ENCODE measurements at places on chromosomes 5 and 9.

GRCh38 chr9:93669116-93669957 is 93.0 kb downstream of the PHF2 start:
- DNase-seq, result no peak

DNA sequence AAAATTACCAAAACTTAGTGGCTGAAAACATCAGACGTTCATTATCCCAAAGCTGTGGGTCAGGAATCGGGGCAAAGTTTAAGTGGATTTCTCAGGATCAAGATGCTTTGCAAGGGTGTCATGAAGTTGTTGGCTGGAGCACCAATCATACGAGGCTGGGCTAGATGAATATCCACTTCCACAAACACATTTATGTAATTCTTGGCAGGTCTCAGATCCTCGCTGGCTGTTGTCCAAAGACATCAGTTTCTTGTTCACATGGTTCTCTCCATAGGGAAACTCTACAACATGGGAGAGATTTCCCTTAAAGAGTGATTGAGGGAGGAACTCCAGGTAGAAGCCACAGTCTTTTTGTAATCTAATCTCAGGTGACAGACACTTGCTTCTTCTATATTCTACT is 20.2 kb upstream of the CCDC192 start:
- DNase-seq, result no peak

DNA sequence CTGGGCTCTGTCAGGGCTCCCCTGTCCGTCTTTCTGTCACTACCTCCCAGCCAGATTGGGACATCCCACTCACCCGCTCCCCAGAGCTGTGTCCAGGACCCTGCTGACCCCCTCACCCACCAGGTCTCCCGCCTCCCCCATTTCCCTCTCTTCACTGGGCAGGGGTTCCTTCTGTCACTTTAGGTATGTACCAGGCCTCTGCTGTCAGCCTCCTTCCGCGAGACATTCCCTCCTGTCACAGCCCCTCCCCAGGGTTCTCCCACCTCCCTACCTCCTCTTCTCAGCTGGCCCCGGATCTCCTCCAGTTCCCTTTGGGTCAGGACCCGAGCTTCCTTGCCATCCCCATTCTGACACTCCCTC is 488 bp downstream of the POLR1E start:
- DNase-seq, result no peak

GRCh38 chr5:159792180-159792579 is 124.1 kb upstream of the ADRA1B start:
- no peak for DNase-seq

GRCh38 chr9:137112564-137113384 is 1.8 kb downstream of the DPP7 start:
- DNase-seq, result no peak

DNA sequence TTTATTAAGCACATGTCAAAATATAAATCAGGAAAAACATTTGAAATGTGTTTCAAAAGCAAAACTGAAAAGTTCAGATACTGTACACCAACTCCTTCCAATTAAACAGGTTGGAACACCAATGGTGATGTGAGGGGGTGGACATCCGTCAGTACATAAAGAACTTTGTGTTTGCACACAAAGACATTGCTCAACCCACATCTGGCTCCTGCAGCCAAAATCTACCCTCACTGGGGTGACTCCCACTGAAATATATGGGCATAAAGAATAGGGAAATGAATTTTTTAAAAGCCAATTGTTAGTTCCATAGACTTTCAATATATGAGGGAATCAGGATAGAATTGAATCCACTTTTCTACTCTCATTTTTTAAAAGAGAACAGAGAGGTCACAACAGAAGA is 63.9 kb downstream of the MEGF9 start:
- DNase-seq, result no peak

- no peak for DNase-seq
Measured at GRCh38 chr5:111234125-111234524, 9.9 kb downstream of the CAMK4 start.

DNA sequence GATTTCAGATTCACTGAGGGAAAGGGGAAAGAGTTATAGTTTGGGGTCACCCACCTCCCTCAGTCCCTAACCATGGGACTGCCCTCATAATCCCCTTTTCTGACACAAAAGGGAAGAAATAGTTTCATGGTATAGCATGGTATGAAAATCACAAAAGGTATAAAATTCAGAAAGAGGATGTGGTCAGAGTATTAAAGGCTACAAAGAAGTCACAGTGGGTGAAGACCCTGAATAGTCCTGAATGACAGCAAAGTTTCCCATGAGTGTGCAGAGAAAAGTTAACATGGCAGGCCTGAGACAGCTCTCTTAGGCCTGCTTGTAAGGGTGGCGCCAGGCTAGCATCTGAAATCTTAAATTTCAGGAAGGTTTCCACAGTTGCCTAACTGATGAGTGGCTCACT is 290.6 kb upstream of the ZNF608 start:
- no peak for DNase-seq

- no peak for DNase-seq
Measured at GRCh38 chr9:14822666-14823065, 87.6 kb downstream of the FREM1 start.

DNA sequence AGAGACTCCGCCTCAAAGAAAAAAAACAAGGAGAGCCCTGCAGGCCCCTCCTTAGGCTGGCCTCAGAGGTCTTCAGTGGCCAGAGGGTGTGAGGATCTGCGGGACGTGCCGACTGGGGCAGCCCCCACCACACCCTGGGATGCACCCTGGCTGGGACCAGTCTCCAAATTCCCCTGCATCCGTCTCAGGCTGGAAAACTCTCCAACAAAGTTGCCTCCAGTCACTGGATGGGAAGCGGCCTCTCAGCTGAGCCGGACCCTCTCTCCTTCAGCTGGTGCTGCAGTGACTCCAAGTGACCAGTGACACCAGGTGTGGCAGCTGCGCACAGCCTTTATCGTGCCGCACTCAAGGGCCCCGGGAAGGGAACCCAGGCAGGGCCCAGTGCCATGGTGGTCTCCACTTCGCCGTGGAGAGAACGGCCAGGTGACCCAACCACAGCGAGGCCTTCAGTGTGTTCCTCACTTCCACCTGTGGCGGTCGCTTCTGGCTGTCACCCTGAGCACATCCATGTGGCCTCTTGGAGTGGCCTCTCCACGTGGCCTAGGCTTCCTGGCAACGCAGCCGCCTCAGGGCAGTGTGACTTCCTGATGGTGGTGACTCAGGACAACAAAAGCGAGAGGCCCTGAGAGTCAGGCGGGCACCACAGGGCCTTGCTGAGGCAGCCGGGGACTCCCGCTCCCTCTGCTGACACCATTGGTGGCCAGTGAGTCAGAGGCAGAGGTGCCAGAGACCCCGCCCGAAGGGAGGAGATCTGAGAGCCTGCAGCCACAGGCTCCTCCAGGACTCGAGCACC is 19.3 kb upstream of the CAMSAP1 start:
- no peak for DNase-seq

DNA sequence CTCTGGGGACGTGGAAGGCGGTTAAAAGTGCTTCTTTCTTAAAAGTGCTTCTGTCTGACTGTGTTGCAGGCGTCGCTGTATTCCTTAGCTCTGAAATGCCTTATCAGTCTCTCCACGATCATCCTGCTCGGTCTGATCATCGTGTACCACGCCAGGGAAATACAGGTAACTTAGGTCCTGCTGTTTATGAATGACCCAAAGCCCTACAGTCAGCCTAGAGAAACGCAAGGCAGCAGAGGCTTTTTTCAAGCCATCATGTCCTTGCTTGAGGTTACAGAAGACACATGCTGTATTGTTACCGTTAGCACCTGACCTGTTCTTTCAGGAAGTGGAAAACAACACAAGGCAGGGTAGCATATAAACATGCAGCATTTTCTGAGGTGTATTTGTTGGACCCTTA is 2.0 kb downstream of the KCNN2 start:
- no peak for DNase-seq

DNA sequence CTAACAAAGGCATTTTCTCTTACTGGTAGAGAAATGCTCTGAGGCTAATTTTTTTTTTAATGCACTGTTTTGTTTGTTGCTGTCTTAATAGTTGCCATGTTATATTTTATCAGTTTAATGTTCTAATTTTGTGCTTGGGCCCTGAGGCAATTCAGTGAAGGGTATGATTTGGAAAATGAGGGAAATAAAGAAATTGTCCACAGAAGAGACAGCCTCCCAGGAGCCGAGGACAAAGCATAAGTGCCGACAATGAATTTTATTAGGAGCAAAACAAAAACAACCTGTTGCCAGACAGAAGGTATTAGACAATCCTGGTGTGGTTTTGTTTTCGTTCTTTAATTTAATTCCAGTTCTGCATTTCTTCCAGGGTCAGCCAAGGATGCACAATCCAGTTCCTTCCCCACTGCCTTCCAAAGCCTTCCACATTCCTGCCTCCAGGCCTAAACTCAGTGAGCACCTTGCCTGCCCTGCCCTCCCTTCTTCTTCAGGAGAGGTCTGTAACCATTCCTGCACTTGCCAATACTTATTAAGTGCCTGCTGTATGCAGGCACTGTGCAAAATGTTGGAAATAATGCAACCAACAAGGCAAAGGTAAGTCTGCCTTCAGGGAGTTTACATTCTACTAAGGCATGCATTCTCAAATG is 4.3 kb upstream of the TCOF1 start:
- no peak for DNase-seq

DNA sequence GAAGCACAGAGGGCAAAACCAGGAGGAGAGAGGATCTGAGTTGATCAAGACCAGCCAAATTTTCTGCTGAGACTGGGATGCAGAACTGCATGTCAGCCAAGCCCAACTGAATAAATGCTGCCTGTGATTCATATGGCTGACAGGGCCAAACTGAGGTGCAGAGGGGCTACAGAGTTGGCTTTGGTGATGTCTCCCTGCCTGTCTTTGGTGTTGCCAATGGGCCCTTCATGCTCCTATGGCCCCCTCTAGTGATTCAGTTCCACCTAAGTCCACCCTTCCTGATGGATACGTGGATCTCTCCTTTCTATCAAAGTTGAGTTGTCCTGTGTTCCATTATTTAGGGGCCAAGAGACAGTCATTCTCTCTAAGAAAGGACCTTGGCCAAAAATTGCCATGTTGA is 163.6 kb upstream of the TLE4 start:
- no peak for DNase-seq

DNA sequence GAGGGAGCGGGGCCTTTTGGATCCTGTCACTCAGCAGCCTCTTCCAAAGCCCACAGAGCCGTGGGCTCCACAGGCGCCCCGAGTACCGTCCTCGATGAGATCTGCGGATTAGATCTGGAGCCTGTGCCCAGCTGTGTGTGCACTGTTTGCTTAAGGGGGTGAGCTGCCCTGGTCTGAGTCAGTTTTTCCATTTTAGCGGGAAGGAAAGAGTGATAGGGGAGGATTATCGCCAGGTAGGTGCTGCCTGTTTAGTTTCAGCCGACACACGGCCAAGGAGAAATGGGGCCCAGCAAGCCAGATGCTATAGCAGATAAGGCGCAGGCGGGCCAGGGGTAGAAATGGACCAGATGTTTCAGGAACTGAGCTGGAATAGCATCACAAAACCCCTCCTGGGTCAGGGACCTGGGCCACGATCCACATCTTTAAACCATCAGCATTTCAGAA is 18.1 kb downstream of the COL5A1 start:
- DNase-seq, result no peak

DNA sequence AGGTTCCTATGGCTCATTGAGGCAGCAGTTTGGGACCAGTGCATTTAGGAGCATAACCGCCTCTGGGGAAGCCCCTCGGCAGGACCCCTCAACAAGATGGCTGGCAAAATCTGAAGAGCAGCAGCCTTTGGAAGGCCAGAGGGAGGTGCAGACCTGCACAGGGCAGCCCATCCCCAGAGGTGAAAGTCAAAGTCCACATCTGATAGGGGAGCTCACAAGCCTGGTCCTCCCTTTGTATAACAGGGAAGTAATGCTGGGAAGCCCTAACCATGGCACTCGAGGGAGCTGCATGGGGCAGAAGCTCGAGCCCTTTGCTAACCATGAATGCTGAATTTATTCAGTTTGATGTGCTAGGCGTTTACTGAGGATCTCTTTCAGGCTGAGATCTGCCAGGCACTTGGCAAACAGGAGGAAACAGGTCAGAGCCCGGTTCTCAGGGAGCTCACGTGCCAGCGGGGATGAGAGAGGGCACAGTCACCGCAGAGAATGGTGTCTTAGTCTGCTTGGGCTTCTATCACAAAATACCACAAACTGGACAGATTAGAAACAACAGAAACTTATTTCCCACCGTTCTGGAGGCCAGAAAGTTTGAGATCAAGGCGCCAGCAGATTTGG is 114.1 kb downstream of the GABBR2 start:
- no peak for DNase-seq

GRCh38 chr9:69573651-69574050 is 98.5 kb downstream of the APBA1 start:
- no peak for DNase-seq

DNA sequence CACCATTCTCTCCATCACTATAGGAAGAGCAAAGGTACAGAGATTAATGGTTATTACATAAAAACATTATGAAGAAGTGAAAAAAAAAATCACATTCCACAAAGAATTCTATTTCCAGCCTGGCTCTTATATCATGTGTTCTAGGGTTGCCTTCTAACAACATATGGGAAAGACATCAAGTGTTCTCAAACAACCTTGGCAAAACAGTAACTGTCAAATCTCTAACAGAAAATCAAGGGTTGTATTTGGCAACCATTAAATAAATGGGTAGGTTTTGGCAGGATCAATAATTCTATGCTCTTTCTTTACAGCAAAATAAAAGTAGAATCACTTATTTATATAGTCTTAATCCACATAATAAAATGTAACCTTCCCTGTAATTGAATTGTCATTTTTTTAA is 728.9 kb downstream of the MAT2B start:
- DNase-seq, result no peak

- DNase-seq, result no peak
Measured at GRCh38 chr5:53343187-53343586, 137.2 kb upstream of the FST start.

DNA sequence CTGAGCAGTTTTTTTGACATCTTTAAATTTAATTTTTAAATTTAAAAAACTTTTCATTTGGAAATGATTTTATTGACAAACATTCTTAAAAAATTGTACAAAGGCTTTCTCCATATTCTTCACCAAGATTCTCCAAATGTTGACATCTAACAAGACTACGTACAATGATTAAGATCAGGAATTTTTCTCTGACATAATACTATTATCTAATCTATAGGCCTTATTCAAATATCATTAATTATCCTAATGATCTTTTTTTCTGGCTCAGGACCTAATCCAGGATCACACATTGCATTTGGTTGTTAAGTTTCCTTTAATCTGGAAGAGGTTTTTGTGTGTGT is 106.1 kb upstream of the OSMR start:
- no peak for DNase-seq

GRCh38 chr5:174293481-174293880 is 248.0 kb downstream of the NSG2 start:
- DNase-seq, result no peak

DNA sequence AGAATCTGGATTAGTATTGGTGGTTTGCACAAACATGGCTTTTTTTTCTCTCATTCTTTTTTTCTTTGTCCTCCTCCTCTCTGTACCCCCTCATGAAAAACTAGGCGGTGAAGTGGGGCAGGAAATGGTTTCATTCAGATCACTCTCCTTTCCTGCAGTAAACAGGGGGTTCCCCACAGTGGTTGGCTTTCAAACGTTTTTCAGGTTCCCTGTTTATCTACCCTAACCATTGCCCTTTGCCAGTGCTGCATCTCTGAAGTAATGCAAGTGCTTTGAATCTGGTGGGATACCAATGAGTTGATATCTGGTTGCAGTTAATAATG is 29.8 kb downstream of the NR4A3 start:
- DNase-seq, result no peak

- no peak for DNase-seq
Measured at GRCh38 chr5:168661593-168662485, 82.7 kb upstream of the PANK3 start.

- no peak for DNase-seq
Measured at GRCh38 chr9:27535701-27536118, 6.1 kb upstream of the MOB3B start.
